CD14-positive monocyte (primary cell): ENCODE measurements at places on chromosomes 1 and 21. TPM values are rescaled to one million over a fixed set of nuclear protein-coding genes. Genes with fewer than 3 reads are reported as not detected.

- H3K27me3 ChIP-seq = no peaks in the 10 kb centered on the region
- H3K36me3 ChIP-seq = no peaks in the 10 kb centered on the region
- peaks cover 16% of the 10 kb centered on the region for H3K4me1 ChIP-seq
- H3K27ac ChIP-seq = peak overlapping the region; percentile 27
Measured at GRCh38 chr1:244341455-244342450, 110.0 kb downstream of the ADSS2 start.

DNA sequence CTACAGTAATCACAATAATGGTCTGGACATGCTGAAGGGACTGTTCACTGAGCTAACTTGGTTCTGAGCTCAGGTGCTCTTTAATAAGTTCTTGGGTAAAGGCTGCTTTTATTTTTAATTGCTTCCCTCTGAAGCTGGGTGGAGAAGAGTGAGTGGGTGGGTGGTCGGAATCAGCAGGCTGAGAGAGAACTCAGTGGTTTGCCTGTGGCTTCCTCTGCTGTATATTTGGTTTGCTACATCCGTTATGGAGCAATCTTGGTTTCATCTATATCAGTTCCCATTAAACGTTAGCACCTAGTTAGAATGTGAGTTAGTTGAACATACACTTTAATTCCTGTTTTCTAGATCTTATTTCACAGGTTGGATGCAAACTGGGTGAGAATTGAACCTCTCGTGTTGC lies 23.3 kb downstream of the CNIH4 start:
- H3K27me3 ChIP-seq = no peaks in the 10 kb centered on the region
- H3K27ac ChIP-seq = peak overlapping the region; percentile 56
- H3K4me3 ChIP-seq = no peak overlapping the region
- peak; percentile 57 for DNase-seq

GRCh38 chr1:245485996-245486395 lies 331.2 kb downstream of the KIF26B start:
- H3K27me3 ChIP-seq = no peaks in the 10 kb centered on the region
- peaks cover 55% of the 10 kb centered on the region for H3K4me1 ChIP-seq
- H3K36me3 ChIP-seq = no peaks in the 10 kb centered on the region
- no peak for DNase-seq

DNA sequence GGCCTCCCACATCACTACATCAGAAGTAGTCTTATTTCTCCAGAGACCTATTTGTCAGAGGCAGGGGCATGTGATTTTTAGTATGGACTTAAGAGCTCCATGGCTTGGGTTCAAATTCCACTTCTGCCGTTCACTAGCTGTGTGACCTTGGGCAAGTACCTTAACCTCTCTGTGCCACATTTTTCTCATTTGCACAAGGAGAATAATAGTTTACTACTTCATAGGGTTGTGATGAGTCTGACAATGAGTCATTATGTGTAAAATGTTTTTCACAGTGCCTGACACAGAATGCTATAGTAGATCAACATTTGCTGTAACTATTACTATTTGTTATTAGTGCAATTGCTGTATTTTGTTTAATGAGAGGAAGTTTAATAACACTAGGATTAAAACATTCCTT lies 200.6 kb downstream of the PRDM2 start:
- no peaks in the 10 kb centered on the region for H3K27me3 ChIP-seq
- H3K4me1 ChIP-seq = no peaks in the 10 kb centered on the region
- DNase-seq = no peak

GRCh38 chr1:109290998-109291397 lies 8.1 kb upstream of the PSRC1 start:
- H3K27me3 ChIP-seq = no peaks in the 10 kb centered on the region
- no peaks in the 10 kb centered on the region for H3K36me3 ChIP-seq
- no peak overlapping the region for H3K4me3 ChIP-seq
- DNase-seq = peak; percentile 83
- peak overlapping the region; percentile 76 for H3K27ac ChIP-seq

- H3K36me3 ChIP-seq = no peaks in the 10 kb centered on the region
- peaks cover 45% of the 10 kb centered on the region for H3K4me1 ChIP-seq
- H3K27ac ChIP-seq = peak overlapping the region; percentile 98
- no peaks in the 10 kb centered on the region for H3K27me3 ChIP-seq
Measured at GRCh38 chr1:234613128-234613875, 3.3 kb upstream of the IRF2BP2 start.

- H3K4me1 ChIP-seq = peaks cover 73% of the 10 kb centered on the region
- H3K36me3 ChIP-seq = peaks cover 4% of the 10 kb centered on the region
- no peaks in the 10 kb centered on the region for H3K27me3 ChIP-seq
- H3K27ac ChIP-seq = peak overlapping the region; percentile 99
- peak overlapping the region; percentile 77 for H3K4me3 ChIP-seq
Measured at GRCh38 chr1:109620401-109620791, 759 bp downstream of the AMPD2 start.

DNA sequence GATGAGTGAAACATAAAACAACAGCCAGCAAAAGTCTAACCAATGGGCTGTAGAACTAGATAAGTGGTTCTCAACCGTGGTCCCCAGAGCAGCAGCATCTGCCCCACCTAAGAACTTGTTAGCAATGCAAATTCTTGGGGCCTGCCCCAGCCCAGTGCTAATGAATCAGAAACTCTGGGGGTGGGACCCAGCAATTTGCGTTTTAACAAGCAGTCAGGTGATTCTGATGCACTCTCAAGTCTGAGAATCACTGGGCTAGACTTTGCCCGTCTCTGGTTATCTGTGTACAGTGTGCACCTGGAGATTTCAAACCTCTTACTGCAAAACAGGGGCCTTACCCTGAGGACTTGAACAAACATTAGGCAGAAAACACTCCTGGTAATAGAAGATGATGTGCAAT lies 66.5 kb downstream of the PLXNA2 start:
- no peak overlapping the region for H3K4me3 ChIP-seq
- no peaks in the 10 kb centered on the region for H3K4me1 ChIP-seq
- no peaks in the 10 kb centered on the region for H3K27me3 ChIP-seq

Gene EPHA8
- 0.04 TPM in 1 of 2 replicates, not detected in the other for polyA plus RNA-seq

Gene FAM43B
- polyA plus RNA-seq = not detected

Gene CBR3
- 0.40 TPM for polyA plus RNA-seq

Gene SIK1
- 1.8 TPM for polyA plus RNA-seq

Gene RAP1GAP
- 0.04 TPM in 1 of 2 replicates, not detected in the other for polyA plus RNA-seq

Gene DYRK3
- polyA plus RNA-seq = 0.13 TPM in 1 of 2 replicates, not detected in the other

Gene TFF2
- polyA plus RNA-seq = not detected

Gene FCRL6
- 0.17 TPM for polyA plus RNA-seq
